Skin of body (tissue), 3 donors: ENCODE measurements at places on chromosomes 4 and X. TPM values are rescaled to one million over a fixed set of nuclear protein-coding genes. Genes with fewer than 3 reads are reported as not detected.

DNA sequence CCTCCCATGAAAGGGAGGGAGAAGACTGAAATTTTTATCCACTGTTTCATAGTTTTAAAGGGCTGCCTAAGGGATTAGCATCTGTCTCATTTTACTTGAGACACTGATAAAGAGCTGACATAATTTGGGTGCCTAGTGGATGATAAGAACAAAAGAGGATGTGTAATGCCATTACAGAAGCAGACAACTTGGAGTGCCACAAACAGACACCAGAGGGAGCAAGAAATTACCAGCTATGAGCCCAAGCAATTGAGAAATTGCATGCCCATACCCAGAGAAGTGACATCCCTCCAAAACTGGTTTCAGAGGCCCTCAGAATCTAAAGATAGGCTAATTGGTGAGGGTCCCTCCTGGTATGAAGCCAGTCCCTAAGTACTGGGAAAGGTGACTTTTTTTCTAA lies 38.5 kb upstream of the POU3F4 start:
- DNase-seq = no peak

DNA sequence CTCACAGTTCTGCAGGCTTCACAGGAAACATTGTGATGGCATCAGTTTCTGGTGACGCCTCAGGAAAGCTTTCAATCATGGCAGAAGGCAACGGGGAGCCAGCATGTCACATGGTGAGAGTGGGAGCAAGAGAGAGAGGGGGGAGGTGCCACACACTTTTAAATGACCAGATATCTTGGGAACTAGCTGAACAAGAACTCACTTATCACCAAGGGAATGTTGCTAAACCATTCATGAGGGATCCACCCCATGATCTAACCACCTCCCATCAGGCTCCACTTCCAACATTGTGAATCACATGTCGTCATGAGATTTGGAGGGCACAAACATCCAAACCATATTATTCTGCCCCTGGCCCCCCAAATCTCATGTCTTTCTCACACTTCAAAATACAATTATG lies 43.3 kb upstream of the GPR173 start:
- DNase-seq = no peak

- no peak for DNase-seq
Measured at GRCh38 chr4:92969650-92970379, 666.0 kb downstream of the GRID2 start.

GRCh38 chr4:184506527-184507121 lies 32.3 kb upstream of the IRF2 start:
- DNase-seq = no peak

DNA sequence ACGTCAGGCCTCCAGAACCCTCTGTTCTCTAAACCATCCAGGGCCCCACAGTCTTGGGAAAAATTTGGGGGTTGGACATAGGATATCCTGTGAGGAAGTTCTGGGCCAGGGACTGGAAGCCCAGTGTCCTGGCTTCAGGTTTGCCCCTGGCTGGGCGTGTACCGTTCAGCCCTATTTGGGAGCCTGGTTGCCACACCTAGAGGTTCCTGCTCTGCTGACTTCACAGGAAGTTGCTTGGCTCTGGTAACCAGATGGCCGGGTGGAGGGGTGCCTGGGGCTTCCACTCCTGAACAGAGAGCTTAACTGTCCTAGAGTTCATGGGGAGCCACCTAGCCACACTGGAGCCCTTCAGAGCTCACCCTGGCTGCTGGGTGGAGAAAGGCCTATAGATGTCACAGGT lies 1.1 kb downstream of the TAFAZZIN start:
- DNase-seq = no peak

PTCHD1 gene
- total RNA-seq = 0.99 TPM
